ENCODE measurements at places on chromosomes 11 and 22. TPM values are rescaled to one million over a fixed set of nuclear protein-coding genes. Genes with fewer than 3 reads are reported as not detected.

Gene FOLR1
- 0.14 TPM for total RNA-seq

Gene KLHDC7B
- total RNA-seq, result 0.05 TPM

Gene MS4A12
- total RNA-seq, result not detected

Gene SLC6A5
- not detected for total RNA-seq

Gene RASD2
- total RNA-seq, result 0.84 TPM

Gene TNNT3
- 0.15 TPM for total RNA-seq

Gene AQP11
- total RNA-seq, result 1.3 TPM

Gene CD81
- 412 TPM for total RNA-seq

Gene TTLL12
- 22.7 TPM for total RNA-seq

Gene TRPC6
- 1.2 TPM for total RNA-seq

Gene DDI1
- not detected for total RNA-seq

Gene PLET1
- total RNA-seq, result not detected

Gene LDHAL6A
- total RNA-seq, result not detected

Gene IGF2
- total RNA-seq, result 2.9 TPM

Gene FAM83F
- not detected for total RNA-seq

Gene KDM4E
- total RNA-seq, result not detected

Gene FIBIN
- not detected for total RNA-seq

Gene MAJIN
- total RNA-seq, result not detected

Gene SCT
- not detected for total RNA-seq

Gene BTBD18
- total RNA-seq, result not detected

Gene WBP2NL
- total RNA-seq, result 0.09 TPM

Gene LARGE1
- total RNA-seq, result 5.0 TPM

Gene TMA7B
- not detected for total RNA-seq

Gene SCGB1A1
- total RNA-seq, result not detected

Gene GAL3ST3
- total RNA-seq, result not detected

Gene TMEM45B
- total RNA-seq, result not detected

Gene GTSE1
- 35.3 TPM for total RNA-seq

Gene PGGHG
- 8.6 TPM for total RNA-seq

Gene NXPE4
- total RNA-seq, result not detected

Gene MMP12
- total RNA-seq, result 0.06 TPM

Gene RAB39A
- total RNA-seq, result 0.43 TPM

Gene OR8G1
- total RNA-seq, result not detected

Gene OR10A2
- total RNA-seq, result not detected

Gene OPCML
- total RNA-seq, result not detected

Gene APOA1
- total RNA-seq, result 0.13 TPM

Gene LTO1
- 39.6 TPM for total RNA-seq

Gene OR6A2
- total RNA-seq, result not detected

Gene SCGB1D2
- total RNA-seq, result 0.28 TPM

Gene TIMP3
- total RNA-seq, result 1.3 TPM

Gene BRSK2
- 6.0 TPM for total RNA-seq

Gene KCNJ4
- 0.38 TPM for total RNA-seq

Gene POTEH
- total RNA-seq, result not detected

Gene MUC2
- 0.16 TPM for total RNA-seq
